ENCODE measurements at places on chromosomes 6 and 20. TPM values are rescaled to one million over a fixed set of nuclear protein-coding genes. Genes with fewer than 3 reads are reported as not detected.

- peak; percentile 75 for DNase-seq
These were observed 60.2 kb downstream of the GNAS-AS1 start for GRCh38 chr20:58790454-58790853.

GRCh38 chr20:8853805-8854338 is 215.0 kb upstream of the PLCB4 start:
- peak; percentile 97 for DNase-seq

- DNase-seq: no peak
These were observed 159.2 kb downstream of the MTFR2 start for GRCh38 chr6:136090929-136091328.

DNA sequence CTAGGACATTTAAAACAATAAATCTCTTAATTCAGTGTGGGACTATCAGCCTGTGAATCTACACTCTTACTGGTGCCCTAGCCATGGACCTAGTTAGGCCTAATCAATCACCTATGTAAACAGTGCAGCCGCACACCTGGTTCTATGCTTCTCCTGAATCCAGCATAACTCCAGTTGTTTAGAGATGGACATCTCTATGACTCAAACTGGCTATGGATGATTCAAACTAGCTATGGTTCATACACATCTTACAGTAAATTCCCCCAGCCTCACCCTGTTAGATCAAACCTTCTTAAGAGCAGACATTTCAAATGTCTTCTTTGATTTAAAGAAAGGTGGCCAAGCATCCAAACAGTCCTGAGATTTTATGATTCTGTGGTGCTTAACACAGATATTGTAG is 34.7 kb downstream of the SLC35B3 start:
- DNase-seq: no peak

DNA sequence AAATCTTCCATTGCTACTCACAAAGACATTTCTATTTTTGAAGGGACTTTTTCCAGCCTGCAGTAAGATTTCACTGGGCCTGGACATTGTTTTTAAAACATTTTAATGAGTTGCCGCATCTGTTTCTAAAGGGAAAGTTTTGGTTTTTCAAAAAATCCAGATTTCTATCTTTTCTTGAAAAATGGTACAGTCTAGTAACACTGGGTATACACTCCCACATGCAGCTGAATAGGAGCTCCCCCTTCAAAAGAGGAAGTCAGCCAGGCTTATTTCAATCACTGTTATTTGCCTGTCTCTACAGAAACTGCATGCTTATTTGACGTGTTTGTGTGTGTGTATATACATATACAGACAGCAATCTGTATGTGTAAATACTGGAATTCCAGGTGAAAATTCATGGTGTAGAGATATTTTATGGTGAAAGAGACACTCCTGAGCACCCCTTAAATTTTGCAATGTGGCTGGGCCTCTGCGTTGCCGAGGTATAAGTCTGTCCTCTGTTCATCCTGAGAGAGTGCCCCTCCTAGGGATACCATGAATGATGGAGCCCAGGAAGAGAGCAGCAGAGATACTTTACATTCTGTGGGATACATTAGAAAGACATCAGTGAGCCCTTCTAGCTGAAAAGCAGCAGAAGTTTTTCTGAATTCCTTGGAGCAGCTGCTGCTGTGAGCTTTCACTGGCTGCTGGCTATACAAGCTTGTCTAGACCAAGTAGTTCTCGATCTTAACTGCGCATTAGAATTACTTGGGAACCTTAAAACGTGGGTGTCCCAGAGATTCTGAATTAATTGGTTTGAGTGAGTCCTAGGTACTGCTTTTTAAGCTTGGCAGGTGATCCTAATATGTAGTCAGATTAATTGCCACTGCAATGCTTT is 12.0 kb upstream of the ABRACL start:
- DNase-seq: no peak

- DNase-seq: peak; percentile 65
These were observed 30.0 kb downstream of the CDKAL1 start for GRCh38 chr6:20564269-20564668.

- no peak for DNase-seq
These were observed 444.7 kb downstream of the TENT5A start for GRCh38 chr6:81307651-81308214.

DNA sequence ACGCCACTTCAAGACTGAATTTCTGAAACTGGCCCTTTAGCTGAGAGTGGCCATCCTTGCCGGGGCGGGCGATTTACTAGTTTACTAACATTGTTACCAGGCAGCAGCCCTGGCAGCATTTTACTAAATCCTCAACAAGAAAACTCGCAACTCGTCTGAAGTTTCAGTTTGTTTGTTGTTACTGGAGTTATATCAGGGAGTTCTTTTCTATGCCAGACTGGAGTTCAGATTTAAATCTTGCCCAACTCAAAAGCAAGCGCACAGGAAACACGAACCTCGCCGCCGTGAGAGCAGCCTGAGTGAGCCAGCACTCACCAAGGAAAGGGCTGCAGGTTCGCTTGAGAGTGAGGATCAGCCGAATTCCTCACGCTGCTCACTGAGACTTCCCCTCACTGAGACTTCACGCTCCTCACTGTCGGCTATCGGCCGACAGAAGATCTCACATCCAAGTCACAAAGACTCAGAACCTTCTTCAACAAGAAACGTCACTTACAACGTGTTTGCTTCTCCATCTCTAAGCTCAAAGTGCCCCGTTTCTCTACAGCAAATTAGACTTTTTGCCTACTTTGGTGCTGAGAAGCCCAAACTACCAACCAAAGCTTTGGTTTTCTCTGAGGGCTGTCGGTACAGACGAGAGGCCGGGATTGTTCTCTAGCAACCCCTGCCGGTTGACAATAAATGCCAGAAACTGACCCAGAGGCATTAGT is 78.9 kb downstream of the OLIG3 start:
- peak; percentile 60 for DNase-seq

Gene TPMT
- total RNA-seq: 40.6 TPM

Gene SLC35F1
- 2.6 TPM for total RNA-seq

Gene CST3
- total RNA-seq: 300 TPM

GRCh38 chr6:110326609-110327008 is 31.5 kb downstream of the METTL24 start:
- DNase-seq: peak; percentile 12
